Right lung (tissue), 10 donors: ENCODE measurements at places on chromosomes 5 and 9. TPM values are rescaled to one million over a fixed set of nuclear protein-coding genes. Genes with fewer than 3 reads are reported as not detected.

GRCh38 chr9:87259543-87260518 lies 237.8 kb upstream of the DAPK1 start:
- DNase-seq = no peak

DNA sequence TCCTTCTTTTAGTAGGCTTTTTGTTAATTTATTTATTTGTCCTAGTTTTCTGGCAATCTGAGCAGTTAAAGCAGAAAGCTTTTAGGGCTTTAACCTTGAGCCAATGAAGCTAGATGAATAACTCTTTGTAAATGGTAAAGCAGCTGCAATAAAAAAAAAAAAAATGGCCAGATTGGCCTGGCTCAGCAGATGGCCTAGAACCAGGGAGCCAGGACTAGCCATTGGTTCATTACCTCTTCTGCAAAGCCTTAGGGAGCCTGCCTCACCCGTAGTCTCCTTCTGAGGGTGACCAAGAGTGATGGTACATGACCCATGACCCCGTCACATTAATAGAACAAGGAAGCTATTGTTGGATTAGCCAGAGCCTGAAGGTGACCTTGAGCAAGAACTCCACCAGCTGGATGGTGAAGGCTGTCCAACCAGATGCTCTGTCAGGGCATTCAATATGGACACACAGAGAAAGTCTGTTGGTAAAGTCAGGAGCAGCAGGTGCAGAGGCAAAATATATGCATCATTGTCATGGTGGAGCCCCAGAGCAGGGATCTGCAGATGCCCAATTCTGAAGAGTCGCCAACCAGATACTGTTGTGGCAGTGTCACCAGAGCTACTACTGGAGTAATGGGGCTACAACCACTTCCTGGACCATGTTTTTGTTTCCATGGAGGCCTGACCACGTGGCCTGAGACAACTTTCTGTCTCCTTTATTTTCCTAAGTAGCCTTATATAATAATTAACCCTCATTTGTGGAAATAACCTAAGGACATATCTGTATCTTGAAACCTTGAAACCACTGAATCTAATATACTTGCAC lies 100.7 kb downstream of the MTX3 start:
- no peak for DNase-seq

DNA sequence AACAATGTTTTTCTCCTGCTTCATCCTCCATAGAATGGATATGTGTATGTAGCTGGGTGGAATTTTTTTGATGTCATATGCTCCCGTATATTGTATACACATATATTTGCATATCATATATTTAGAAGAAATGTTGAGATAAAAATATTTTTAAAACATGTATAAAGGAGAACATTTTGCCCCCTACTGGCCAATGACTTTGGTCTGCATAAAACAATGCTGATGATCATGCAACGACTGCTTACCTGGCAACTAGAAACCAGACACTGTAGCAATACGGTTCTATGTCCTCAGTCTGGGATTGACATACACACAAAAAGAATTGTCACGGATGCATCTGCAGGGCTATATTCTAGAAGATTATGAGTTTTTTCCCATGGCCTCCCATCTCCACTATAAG lies 503.6 kb downstream of the ELAVL2 start:
- no peak for DNase-seq

- no peak for DNase-seq
These were observed 105.9 kb upstream of the DHFR start for GRCh38 chr5:80760680-80761079.

DNA sequence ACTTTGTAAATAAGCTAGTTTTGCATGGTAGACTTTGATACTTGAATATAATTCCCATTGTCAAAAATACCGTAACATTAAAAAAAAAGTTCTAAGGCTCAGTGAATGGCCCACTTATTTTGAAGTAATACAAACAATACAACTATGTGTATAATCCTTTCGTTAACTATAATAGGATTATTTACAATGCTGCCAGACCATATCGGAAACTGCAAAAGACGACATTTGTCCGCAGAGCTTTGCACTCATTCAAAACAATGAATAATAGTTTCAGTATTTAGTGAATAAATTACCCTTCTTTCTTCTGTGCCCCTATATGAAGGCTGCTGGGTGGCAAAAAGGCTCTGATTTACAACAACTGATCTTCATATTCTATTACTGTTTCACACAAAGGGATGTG lies 121.8 kb downstream of the DROSHA start:
- DNase-seq = no peak

GRCh38 chr5:18961234-18961633 lies 1026.8 kb downstream of the CDH18 start:
- no peak for DNase-seq

- no peak for DNase-seq
These were observed 86.3 kb downstream of the UBE2R2 start for GRCh38 chr9:33903157-33903780.

GRCh38 chr5:140258016-140258415 lies 44.9 kb downstream of the PFDN1 start:
- no peak for DNase-seq

The LCN9 gene
- not detected for polyA plus RNA-seq

- no peak for DNase-seq
These were observed 620.6 kb upstream of the DAB2 start for GRCh38 chr5:40045429-40045828.

DNA sequence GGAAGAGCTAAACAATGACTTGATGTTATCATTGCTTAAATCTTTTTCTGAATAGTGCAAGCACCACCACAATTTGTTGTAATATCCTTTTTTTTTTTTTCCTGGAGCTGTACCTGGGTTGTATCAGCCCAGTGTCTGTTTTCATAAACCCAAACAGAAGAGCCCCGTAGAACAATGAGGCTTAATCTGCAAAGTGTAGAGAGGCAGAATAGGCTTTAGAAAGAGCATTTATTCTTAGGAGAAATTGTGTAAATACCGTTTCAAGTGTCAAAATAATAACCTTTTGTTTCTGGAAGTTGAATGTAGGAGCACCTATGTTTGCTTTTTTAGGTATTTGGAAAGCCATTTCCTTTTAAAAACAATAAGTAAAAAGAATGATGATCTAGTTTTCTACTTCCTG lies 26.4 kb downstream of the RGS7BP start:
- no peak for DNase-seq

The PLK2 gene
- 202 TPM for polyA plus RNA-seq

GRCh38 chr5:134554319-134555222 lies 29.1 kb downstream of the JADE2 start:
- no peak for DNase-seq

The ARID3C gene
- polyA plus RNA-seq = not detected

DNA sequence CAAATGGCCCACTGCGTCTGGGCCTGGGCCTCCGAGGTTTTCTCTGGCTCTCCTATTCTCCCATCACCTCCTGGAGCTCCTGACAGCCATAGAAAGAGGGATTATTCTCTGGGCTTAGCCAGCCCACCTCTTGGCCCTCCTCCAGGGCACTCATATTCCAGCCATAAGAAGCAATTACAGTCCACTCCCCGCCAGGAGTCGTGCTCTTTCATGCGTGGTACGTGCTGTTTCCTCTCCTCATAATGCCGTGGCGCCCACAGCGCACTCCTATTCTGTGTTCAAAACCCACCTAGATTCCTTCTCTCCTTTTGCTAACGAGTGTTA lies 240.8 kb upstream of the ZNF462 start:
- DNase-seq = no peak

- peak; percentile 15 for DNase-seq
These were observed 300.5 kb downstream of the SLCO4C1 start for GRCh38 chr5:101995585-101995984.

DNA sequence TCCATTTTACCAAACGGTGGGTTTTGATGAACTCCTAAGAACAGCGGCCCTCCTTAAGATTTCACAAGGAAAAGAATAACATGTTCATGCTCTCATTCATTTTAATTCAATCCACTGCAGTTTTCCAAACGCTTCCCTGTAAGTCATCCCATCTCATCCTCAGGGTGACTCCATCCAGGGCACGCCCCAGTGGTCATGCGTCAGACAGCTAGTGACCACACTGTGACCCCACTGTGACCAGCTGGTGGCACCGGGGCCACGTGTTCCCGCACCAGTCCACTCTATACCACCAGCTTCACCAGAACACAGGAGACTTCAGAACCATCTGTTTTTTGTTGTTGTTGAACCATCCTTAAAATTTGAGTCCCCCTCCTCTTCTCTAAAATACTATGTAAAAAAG lies 14.3 kb downstream of the ATPSCKMT start:
- no peak for DNase-seq

- DNase-seq = peak; percentile 15
These were observed 2.2 kb downstream of the NXNL2 start for GRCh38 chr9:88536951-88537760.

The PCDHGA10 gene
- polyA plus RNA-seq = 4.2 TPM

The NTRK2 gene
- polyA plus RNA-seq = 0.81 TPM

GRCh38 chr9:134445000-134445399 lies 118.7 kb downstream of the RXRA start:
- DNase-seq = no peak

GRCh38 chr9:111187376-111187775 lies 142.6 kb downstream of the OR2K2 start:
- no peak for DNase-seq

DNA sequence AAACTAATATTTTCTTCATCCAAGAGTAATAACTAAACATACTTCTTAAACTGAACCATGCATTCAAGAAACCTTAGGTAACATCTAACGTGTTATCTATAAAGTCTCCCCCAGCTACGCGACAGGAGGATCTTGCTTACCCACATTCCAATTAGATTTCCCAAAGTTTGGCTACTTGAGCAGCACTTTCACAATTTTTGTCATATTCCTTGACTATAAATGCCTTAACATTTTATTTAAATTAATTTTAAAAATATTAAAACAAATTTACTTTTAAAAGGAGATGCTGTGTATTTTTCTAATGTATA lies 25.3 kb upstream of the IFNE start:
- DNase-seq = no peak

DNA sequence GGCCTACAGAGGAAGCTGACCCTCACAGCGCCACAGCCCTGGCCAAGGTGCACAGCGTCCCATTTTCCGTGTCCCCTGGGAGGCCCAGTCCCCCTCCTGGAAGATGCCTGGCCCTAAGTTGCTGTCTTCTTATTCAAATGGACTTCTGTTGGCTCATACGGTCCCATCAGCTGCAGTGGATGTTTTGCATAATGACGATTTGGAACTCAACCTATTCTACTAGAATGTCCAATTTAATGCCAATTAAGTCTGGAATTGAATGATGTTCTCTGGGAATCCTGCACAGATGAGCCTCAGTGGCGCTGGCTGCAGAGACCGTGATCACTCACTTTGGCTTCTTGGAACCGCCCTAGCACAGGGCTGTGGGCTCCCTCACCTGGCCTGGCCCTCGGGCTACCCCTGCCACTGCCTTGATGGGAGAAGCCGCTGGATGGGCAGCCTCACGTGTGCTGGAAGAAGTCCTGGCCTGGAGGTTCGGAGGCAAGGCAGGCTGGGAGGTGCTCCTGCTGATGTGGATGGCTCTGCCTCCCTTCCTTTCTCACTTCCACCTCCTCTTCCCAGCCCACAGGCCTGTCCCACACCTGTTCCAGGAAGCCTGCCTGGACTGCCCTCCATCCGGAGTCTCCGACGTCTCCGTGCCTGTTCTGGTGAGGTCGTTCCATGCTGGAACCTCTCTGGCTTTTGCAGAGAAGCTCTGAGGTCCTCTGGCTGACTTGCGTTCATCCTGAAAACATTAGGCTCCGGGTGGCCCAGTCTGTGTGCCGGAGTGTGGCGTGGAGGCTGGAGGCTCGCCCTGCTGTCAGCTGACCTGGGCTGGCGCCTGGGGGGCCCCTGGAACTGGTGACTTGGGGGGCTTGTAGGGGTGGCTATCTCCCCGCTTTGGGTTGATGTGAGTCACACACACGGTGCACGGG lies 147.1 kb downstream of the RXRA start:
- no peak for DNase-seq

DNA sequence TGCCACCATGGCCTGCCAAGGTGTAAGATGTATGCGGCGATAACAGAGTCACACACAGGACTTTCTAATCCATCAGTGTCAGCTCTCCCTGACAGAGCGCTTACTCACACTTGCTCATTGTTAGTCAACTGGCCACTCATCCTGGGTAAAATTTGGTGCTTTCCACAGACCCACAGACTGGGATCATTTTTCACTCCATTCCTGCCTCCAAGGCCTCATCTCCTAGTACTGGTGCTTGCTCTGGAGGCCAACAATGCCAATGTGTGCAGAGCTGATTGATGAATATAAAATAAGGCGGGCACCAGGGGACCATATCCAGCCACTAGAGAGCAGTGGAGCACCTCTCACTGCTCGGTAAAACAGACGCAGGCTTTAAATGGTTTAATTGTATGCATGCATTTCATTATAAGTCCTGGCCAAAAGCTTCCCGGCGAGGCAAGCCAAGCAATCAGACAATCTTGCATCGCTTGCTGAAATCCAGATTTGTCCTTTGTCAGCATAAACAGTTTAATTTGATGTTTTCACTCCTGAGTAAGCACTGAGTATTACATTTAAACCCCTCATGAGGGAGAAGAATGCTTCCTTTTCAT lies 22.3 kb downstream of the PSMB7 start:
- DNase-seq = peak; percentile 72

- DNase-seq = no peak
These were observed 4.7 kb upstream of the ADCY2 start for GRCh38 chr5:7391215-7391614.

The SLC2A6 gene
- polyA plus RNA-seq = 1.8 TPM

DNA sequence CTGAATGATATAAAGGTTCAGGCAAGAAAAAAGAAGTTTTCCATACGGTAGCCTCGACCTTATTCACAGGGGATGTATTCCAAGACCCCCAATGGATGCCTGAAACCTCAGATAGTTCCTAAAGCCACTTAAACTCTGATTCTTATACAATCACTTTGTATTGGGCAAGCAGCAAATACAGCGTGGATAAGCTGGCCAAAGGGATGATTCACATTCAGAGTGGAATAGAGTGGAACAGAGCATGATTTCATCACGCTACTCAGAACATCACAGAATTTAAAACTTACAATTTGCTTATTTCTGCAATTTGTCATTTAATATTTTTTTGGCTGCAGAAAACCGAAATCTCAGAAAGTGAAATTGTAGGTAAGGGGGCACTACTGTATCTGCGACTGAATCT lies 40.5 kb upstream of the CDH18 start:
- no peak for DNase-seq

- no peak for DNase-seq
These were observed 109.8 kb downstream of the HMHB1 start for GRCh38 chr5:143921525-143922311.

- DNase-seq = no peak
These were observed 61.4 kb upstream of the TBC1D9B start for GRCh38 chr5:179969110-179969509.

DNA sequence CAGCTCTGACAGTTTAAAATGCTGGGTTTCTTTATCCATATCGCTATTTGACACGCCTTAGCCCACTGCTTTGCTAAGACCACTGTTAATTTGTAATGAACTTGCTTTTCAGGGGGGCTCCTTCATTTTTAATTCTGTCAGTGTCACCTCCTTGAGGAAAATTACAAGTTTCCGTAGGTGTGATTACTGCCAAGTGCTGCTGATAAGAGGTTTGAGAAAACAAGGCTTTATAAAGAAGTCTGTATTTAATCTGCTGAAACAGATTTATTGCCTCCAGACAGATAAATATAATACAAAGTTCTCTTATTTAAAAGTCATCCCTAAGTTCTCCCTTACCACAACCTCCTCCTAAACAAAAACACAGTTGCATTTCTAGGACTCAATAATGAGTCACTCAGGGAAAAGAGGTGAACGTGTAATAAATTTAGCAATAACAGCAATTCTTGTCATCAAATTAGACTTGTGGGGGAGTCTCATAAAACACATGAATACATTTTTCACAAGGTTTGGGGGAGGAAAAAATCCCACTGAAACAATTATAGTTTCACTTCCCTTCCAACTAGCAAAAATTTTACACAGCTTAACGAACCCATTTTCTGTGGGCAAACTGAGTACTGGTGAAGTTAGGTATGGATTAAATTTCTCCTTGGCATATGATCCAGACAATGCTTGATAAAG lies 72.8 kb downstream of the MAPKAP1 start:
- no peak for DNase-seq
